ENCODE measurements at places on chromosomes 3 and 15. TPM values are rescaled to one million over a fixed set of nuclear protein-coding genes. Genes with fewer than 3 reads are reported as not detected.

XCR1 gene
- total RNA-seq: not detected

PLA2G4E gene
- total RNA-seq: 0.05 TPM

C3orf18 gene
- total RNA-seq: 40.0 TPM

- DNase-seq: peak; percentile 69
Measured at GRCh38 chr15:68725736-68726135, 95.0 kb downstream of the ANP32A start.

CD96 gene
- total RNA-seq: 3.0 TPM

- DNase-seq: no peak
Measured at GRCh38 chr3:193928354-193929209, 207.4 kb upstream of the HES1 start.

DNA sequence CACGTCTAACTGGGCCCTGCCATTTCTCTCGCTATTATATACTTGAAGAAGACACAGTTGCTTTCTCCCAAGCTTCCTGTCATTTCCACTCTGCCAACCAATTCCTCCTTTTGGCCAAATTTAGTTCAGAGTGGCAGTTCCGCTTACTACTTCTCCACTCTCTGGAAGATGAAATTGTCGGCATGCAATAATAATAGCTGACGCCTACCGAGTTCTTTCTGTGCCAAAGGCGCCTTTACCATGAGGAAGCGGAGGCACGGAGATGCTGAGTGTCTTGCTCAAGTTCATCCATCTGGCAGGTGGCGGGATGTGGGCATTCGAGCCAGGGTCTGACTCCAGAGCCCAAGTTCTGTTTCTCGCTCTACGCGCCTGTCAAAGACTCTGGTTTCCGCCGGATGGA is 14.6 kb upstream of the NRROS start:
- peak; percentile 71 for DNase-seq

- no peak for DNase-seq
Measured at GRCh38 chr3:112769286-112769978, 77.2 kb downstream of the CD200R1L start.

PDIA5 gene
- total RNA-seq: 3.3 TPM

- DNase-seq: no peak
Measured at GRCh38 chr3:45548681-45549075, 45.9 kb upstream of the LIMD1 start.

DNA sequence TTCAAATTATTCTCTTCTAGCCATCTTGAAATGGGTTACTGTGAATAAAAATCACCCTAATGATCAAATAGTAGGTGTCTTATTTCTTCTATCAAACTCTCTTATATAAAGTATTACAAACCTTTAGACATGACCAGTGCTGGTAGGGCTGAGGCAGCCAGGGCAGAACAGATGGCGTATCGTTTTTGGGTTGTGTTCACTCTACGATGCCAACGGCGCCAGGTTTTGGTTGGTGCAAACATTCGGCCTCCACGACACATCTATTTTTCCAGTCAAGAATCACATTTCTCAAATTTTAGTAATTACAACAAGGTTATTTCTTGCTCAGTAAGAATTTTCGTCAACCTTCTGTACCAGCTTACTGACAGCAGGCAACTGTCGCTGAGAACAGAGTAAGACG is 2.2 kb downstream of the RPL4 start:
- no peak for DNase-seq

DNA sequence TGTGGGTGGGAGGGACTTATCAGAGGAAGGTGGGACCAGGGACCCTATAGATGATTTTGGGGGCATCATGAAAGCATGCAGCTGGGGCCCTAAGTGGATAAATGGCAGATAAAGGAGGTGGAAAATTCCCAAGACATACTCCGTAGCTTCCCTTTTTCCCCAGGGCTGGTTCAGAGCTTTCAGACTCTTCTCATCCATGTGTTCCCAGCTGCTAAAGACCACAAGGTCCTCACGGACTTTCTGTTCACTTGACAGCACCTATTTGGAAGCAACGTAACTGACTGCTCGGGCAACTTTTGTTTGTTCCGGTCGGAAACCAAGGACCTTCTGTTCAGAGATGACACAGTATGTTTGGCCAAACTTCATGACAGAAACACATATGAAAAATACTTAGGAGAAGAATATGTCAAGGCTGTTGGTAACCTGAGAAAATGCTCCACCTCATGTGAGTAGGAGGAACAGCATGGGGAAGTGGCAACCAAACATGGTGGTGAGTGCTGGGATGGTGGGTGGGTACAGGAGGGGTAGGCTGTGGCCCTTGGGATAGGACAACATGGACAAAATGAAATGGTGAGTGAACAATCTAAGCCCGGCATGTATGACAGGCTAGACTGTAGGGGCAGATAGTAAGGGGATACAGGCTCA is 28.7 kb upstream of the SRPRB start:
- DNase-seq: no peak

- DNase-seq: no peak
Measured at GRCh38 chr3:155908086-155908485, 37.6 kb downstream of the GMPS start.

GRCh38 chr3:52429031-52429430 is 15.9 kb downstream of the SEMA3G start:
- peak; percentile 26 for DNase-seq

- no peak for DNase-seq
Measured at GRCh38 chr3:152564459-152564858, 270.5 kb upstream of the P2RY1 start.

DNA sequence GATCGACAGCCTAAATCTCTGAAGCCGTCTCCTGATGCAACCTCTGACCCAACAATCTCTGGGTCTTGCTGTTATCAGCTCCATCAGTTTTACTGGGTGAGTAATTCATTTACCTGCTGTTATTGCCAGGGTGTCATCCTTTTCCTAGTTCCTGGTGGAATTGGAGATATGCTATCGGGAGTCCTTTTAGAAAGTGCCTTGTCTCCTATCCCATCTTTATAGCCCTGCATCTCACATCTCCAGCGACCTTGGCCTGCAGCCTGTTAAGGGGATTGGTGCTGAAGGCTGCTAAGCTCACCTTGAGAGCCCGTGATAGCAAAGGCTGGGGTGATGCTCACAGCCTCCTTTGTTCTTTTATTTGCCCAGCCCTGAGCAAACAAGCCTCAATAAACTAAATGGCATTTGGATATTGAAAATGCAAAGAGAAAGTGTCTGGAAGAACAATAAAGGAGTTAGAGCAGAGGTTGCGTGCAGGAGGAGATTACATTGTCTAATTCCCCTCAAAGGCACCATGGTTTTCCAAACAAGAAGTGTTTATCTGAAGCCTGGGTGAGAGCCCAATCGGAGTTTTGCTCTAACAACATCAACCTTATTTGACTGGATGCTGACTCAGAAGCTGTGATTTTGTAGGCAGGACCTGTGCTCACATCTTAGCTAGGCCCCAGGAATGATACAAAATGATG is 101.8 kb downstream of the RPLP1 start:
- DNase-seq: no peak

GRCh38 chr15:76863693-76864092 is 41.4 kb downstream of the SCAPER start:
- DNase-seq: no peak

MUC20 gene
- total RNA-seq: 3.2 TPM

SCG5 gene
- not detected for total RNA-seq

RBP2 gene
- total RNA-seq: not detected

CTXN2 gene
- total RNA-seq: not detected

- no peak for DNase-seq
Measured at GRCh38 chr15:58764468-58764867, 6.6 kb upstream of the MINDY2 start.

DNA sequence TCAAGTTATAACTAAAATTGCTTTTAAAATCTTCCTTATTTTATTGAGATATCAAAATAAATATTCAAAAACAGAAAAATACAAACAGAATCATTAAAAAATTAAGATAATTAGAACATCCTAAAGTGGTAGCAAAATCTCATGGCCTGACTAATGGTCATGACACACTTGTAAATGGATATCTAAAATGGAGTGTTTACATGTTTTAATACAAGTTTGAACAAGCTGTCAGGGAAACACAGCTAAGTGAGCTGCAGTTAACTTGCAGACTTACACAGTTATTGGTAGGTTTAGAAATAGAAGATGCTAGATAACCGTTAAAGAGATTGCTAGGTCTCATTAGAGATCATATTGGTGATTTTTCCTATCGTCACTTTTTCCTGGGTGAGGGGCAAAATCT is 242.3 kb downstream of the LPP start:
- no peak for DNase-seq

DNA sequence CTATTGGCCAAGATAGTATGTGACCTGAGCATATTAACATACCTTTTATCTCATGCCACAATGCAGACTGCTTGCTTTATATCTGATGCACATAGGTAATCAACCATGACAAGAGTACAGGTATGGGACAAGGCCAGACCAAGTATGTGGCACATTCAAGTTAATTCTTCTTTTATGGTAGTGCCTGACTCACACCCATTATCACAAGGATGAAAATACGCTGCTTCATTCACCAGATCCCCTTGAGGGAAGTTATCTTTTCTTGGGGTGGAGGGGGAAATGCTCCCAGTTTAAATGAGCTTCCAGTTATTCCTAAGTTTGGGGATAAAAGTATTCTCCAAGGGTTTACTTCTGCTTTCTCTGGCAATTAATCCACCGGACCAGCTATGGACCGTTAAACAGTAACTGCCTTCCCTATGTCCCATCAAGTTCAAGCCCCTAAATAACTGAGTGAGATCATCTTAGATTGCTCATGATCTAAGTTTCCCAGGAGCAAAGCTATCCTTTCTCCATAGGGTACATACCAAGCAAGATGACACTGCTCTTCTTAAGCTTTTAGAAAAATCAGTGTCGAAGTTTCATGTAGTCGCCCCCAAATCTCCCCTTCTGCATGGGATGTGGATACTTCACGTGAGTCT is 1.9 kb downstream of the COL8A1 start:
- DNase-seq: no peak

DNA sequence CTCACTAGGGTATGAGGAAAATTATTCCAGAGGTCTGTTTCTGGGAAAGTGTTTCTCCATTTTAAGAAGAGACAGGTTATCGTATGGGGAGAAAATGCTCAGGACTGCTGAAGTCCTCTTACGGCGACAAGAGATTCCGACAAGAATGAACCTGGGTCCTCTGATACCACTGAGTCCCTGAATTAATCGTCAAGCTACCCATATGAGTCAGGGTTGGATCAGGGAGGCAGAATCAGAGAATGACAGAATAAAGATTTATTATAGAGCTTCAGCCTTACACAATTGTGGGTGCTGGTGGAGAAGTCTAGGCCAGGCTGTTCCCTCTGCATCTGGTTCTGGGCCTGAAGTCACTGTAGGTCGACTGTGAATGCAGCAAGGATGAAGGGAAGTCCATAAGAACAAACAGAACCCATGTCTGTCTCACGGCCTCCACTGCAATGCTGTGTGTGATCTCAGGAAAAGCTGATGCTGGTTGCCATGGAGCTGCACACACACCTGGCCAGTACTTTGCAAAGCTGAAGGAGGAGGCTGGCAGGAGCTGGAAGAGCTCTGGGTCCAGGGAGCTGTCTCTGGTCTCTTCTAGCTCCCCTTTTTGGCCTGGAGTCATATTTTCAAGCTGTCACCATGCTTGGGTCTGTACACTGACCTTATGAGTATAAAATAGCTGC is 83.9 kb downstream of the HHLA2 start:
- no peak for DNase-seq

DNA sequence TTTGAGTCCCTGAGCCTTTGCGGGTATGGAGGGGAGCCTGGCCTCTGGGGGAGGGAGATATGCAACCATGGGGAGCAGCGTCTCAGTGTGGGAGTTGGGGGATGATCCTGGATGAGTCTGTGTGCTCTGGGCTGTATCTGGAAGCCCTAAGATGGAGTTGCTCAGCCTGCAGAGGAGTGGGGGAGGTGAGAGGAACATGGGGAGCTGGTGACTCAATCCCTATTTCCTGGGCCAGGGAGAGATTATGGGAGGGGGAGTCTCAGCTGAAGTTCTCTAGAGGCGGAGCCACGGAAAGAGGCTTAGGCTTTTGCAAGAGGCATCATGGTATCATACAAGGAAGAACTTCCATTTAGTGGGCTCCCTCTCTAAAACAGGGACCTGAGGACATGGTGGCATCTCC is 59.5 kb upstream of the TMEM115 start:
- no peak for DNase-seq

DNA sequence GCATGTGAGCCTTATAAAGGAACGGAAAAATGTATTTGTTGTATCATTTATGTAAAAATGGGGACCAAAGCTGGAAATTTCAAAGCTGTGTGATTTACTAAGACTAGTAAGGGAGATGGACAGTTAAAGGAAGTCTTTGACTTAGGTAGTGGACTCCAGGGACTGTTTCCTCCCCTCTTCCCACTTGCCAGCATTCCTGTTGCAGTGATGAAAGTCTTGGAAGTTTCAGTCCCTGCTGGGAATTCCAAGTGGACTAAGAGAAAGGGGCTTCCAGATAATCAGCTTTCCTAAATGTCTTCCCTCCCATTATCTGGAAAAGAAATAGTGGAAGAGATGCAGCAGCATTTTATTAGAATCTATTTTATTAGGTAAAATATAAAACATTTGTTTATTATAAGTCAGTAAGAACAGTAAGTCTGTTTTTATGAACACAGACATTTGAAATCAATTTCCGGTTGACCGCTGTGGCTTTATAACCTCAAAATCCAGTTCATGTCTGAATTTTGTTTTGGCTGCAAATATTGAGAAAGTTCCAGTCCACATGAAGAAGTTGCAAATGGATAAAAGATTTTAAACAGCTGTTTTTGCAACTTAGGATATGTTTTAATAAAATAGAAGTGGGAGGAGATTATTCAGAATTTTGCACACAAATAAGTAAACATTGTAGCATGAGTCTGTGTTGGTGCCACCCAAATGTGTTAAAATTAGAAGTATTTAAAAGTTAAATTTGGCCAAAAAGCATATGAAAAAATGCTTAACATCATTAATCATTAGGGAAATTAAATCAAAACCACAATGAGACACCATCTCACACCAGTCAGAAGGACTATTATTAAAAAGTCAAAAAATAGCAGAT is 141.8 kb downstream of the IL20RB start:
- DNase-seq: no peak

MUC4 gene
- 0.02 TPM for total RNA-seq

DNA sequence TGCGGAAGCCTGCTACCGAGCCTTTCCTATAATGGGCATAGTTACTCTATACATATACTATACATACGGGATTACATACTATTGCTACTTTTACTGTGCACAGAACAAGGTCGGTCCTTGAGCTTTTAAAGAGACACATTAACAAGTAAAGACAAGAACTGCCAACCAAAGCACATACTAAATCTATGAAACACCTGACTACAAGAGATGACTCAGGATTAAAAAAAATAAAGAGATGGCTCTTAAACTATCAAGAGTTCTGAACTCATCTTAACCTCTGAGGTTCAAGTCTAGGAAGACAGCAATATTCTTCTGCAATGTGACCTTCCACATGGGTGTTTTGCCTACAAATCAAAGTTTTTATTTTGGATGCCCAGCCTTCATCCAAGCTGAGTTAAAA is 106.8 kb downstream of the TNIK start:
- no peak for DNase-seq

GRCh38 chr3:106247902-106248684 is 379.3 kb upstream of the CBLB start:
- no peak for DNase-seq

DNA sequence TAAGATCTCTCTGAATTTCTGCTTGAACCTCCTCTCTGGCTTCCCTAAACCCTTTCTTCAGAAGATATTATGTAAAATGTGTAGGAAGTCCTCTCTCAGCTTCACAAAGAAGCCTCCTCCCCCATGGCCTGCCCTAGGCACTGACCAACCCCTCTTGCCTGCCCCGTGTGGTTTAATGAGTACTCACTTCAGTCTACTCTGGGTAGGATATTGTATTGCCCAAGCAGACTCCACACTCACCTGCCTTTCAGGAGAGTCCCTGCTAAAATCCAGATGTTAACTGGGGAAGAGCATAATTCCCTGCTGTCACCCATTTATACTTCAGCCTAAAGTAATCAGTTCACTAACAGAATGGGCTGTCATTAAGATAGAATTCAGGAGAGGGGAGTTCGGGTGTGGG is 2.6 kb upstream of the AGBL1 start:
- DNase-seq: no peak

Data from heart left ventricle (tissue), 16 donors.